NCI-H446 (cell line): ENCODE measurements at places on chromosomes 6 and 20.

GRCh38 chr20:59640267-59640666 lies 35.9 kb downstream of the PHACTR3 start:
- no peak for DNase-seq

- DNase-seq = no peak
Measured at GRCh38 chr6:128417698-128418097, 102.7 kb downstream of the PTPRK start.

GRCh38 chr6:31903957-31904356 lies 2.1 kb upstream of the ZBTB12 start:
- no peak for DNase-seq

- no peak for DNase-seq
Measured at GRCh38 chr20:51120438-51120837, 97.5 kb upstream of the KCNG1 start.

- no peak for DNase-seq
Measured at GRCh38 chr6:169654598-169655391, 47.0 kb downstream of the WDR27 start.

GRCh38 chr20:5090191-5090590 lies 29.6 kb downstream of the PCNA start:
- DNase-seq = no peak

DNA sequence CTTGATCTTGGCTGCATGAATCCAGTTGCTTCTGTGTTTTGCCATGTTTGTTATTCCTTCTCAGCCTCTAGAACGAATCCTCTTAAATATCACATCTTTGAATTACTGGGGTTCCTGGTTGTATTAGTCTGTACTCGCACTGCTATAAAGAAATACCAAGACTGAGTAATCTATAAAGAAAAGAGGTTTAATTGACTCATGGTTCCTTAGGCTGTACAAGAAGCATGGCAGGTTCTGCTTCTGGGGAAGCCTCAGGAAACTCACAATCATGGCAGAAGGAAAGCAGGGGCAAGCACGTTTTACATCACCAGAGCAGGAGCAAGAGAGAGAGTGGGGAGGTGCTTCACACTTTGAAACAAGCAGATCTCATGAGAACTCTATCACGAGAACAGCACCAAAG lies 18.0 kb upstream of the BFSP1 start:
- DNase-seq = no peak

DNA sequence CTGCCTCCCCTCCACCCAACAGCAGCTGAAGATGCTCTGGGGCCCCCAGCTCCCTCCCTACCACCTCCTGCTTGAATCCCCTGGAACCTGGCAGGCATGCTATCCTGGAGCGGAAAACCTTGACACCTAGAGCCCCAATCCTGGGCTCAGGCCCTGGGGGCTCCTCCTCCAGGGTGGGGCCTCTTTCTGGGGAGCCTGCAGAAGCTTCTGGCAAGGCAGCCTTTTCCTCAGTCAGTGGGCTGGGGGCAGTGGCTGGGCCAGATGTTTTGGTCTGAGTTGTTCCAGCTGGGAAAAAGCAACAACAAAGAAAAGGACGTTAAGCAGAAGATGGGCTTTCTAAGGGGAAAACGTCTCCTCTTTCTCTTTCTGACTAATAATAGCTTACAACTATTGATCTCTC lies 21.1 kb downstream of the KIAA1755 start:
- DNase-seq = no peak

DNA sequence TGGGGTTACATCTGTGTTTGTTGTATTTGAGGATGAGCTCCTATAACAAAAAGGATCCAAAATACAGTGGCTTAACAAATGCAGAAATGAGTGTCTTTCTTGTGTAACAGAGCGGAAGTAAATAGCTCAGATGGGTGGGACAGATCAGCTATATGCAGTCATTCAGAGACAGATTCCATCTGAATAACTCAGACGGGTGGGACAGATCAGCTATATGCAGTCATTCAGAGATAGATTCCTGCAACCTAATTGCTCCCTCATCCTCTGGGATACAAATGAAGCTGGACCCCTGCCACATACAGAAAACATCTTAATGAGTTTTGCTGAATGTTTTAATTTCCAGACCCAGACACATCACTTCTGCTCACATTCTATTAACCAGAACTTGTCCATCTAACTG lies 332.3 kb downstream of the BCKDHB start:
- no peak for DNase-seq

GRCh38 chr6:130781557-130781956 lies 45.6 kb upstream of the SMLR1 start:
- DNase-seq = no peak

DNA sequence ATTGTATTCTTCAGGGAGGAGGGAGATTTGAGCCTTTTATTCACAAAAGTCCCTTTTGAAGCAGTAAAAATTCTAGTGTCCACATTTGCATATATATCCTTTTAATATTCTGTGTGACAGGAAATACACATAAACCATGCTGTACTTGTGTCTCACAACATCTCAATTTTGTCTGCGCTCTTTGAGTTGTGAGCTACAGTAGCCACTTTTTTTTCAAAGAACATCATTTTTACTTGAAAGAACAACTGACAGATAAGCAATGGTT lies 21.3 kb downstream of the LMBRD1 start:
- DNase-seq = no peak

DNA sequence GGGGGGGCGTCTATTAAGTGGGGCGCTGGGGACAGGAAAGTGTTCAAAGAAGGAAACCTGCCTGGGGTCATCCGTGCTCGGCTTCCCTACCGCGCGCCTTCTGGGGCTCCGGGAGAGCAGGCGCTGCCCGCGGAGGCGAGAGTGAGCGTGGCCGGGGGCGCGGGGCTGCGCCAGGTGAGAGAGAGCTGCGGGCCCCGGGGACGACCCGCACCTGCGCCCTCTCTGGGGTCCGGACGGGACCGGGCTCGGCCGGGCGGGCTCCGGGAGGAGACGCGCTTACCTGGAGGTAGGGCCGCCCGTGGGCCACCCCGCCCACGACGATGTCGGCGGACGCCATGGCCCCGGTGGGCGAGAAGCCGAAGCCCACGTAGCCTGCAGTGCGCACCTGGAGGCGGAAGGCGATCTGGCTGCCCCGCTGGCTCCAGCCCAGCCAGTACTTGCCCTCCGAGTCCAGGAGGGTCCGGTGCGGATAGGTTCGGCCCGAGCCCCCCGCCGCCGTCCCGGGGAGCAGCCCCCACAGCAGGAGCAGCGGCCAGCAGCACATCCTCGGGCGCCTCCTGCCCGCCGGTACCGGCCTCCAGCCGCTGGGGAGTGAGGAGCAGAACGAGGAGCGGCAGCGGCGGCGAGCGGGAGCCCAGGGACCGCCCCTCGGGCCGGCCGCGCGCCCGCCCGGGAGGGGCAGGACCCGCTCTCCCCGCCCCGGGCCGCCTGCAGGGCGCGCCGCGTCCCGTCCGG lies at the start of gene MOXD1:
Gene MOXD1 (minus strand): TSS at position 593 of the 735 bp plus-strand sequence. CDS start 49 bp downstream, at position 544.
- no peak for DNase-seq

DNA sequence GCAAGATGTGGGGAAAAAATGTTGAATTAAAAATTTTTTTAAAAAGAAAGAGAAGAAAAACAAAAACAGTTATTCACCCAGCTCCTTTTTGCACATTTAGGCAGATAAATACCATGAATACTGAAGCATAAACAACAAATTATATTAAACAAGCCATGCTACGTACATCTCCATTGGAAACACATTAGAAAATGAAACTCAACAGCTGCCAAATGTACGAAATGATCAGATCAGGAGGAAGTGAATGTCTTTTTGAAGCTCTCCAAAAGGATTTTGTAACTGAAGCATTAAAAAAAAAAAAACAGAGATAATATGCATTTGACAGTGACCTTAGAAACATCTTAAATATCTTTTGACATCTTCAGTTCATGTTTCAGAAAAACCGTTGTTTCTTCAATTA lies 56.7 kb downstream of the CD83 start:
- no peak for DNase-seq

DNA sequence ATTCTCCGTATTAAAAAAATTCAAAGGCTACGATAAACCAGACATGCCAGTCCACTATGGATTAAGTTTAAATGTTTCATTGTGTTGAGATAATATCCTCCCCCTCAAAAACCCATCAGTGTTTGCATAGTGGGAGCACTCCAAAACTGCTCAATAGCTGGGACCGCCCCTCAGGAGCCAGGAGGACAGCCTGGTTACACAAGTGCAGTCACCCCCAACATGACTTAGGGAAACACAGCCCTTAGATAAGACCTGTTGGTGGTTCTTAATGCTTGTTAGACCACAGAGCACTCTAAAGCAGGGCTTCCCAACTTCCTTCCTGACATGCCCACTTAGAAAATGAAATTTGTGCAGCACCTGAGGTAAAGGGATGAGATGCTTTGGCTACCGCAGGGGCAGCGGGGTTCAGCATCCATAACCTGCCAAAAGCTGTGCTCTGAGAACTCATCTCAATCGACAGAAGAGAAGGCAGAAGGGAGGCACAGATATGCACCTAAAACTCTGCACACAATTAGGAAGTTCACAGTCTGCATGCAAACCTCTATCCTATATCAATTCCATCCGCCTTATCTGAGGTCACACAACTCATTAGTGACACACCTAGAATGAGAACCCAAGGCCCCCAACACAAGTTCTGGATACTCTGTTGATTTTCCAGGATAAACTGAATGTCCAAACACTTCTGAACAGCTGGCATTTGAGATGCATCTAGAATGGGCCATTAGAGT lies 74.3 kb downstream of the RALGAPA2 start:
- no peak for DNase-seq

- no peak for DNase-seq
Measured at GRCh38 chr6:15498640-15499039, 164.2 kb downstream of the DTNBP1 start.

GRCh38 chr20:48751871-48752270 lies 75.9 kb downstream of the PREX1 start:
- no peak for DNase-seq

DNA sequence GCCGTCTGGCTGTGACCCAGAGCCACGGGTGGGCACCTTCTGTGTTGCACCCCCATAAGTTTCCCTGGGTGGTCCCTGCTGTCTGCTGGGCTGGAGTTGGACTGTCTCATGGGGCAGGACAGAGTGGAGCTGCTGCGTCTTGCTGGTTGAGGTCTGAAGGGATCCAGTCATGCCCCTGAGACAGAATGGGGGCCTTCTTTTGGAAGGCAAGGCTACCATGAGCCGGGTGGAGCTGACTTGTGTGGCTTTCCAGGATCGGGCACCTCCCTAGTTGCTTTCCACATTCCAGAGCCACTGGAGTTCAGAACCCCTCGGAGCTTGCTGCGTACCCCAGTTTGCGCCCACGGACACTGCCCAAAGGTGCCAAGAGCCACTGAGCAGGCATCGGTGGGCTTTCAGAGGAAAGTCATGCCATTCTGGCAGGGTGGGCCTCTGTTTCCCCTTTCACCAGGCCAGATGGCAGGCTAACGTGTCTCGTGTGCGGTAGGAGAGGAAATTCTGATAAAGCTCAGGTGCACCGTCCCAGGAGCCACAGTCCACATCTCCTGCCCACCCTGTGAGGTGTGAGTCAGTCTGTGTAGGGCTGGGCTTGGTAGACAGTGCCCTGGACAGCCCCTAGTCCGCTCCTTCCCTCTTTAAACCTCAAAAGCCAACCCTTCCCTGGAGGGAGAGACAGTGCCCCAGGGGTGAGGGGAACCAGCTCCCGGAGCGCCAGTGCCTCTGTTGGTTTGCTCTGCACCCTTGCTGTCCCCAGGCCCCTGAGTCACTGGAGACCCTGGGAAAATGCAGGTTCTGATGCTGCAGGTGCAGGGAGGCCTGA lies 125.3 kb downstream of the SYCP2 start:
- DNase-seq = no peak

GRCh38 chr6:154751011-154751800 lies 18.0 kb downstream of the SCAF8 start:
- DNase-seq = no peak

DNA sequence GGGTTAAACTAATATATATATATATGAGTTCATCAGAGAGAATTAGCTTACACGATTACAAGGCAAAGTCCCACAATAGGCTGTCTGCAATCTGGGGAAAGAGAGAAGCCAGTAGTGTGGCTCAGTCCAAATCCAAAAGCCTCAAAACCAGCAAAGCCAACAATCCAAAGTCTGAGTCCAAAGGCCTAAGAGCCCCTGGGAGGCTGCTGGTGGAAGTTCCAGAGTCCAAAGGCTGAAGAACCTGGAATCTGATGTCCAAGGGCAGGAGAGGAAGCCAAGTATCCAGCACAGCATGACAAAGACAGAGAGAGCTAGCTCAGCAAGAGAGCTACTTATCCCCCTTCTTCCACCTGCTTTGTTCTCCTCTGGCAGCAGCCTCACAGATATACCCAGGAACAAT lies 274.7 kb upstream of the ID4 start:
- no peak for DNase-seq

DNA sequence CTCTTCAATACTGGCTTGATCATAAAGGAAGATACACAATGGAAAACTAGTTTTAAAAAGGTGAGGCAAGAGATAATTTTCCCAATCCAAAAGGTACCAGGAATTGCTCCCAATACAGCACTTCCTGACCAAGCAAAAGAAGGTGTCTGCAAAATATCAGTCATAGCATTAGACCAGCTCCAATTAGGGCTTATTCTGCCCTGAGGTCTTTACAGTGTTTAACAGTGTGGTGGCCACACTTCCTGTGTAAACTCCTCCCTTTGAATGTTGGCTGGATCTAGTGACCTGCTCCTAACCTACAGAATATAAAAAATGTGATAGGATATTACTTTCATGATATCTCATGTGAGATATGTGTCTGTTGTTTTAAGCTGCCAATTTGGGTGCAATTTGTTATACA lies 57.1 kb upstream of the BTN3A2 start:
- no peak for DNase-seq

DNA sequence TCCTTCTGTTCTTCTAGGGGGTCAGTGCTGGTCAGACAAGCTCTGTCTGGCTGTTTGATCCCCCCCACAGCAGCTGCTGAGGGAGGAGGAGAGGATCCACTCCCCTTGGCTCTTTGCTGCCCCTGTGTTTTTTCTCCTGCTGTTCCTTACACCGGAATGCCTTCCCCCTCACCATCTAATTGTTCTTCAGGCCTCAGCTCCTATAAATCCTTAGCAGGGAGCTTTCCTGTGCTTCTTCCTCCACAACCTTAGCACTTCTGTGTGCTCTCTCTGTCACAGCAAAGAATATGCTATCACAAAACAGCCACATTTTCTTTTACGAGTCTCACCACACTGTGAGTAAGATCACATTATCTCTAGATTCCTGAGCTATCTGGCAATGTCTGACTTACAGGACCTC lies 196.6 kb downstream of the OTOR start:
- no peak for DNase-seq

DNA sequence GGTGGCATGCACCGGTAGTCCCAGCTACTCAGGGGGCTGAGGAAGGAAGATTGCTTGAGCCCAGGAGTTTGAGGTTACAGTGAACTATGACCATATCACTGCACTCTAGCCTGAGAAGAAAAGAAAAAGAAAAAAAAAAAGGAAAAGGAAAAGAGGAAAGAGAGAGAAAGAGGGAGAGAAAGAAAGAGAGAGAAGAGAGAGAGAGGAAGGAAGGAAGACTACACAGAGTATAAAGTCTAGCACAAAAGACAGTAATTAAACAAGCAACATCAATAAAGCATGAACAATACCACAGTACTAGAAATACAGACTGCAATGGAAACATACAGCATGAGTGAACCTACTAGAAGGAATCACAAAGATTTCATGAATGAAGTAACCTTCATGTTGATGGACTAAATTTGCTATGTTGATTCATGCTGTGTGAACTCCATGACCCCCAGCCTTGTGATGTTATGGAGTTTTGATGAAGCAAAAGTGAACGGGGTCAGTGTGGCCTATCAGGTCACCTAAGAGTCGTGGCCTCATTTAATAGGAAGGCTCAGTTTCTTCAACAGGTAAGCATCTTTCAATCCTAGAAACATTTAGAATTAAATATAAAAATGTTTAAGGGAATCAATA lies 57.6 kb downstream of the NUDT3 start:
- DNase-seq = no peak

GRCh38 chr6:16904957-16905356 lies 143.7 kb upstream of the ATXN1 start:
- no peak for DNase-seq

- DNase-seq = no peak
Measured at GRCh38 chr6:137676888-137677287, 182.7 kb upstream of the OLIG3 start.
